ENCODE measurements at places on chromosomes 11 and 22.

- peak; percentile 30 for DNase-seq
Measured at GRCh38 chr11:107821199-107821927, 37.2 kb downstream of the SLC35F2 start.

GRCh38 chr11:67267188-67268080 lies 1.2 kb downstream of the GRK2 start:
- no peak for DNase-seq

DNA sequence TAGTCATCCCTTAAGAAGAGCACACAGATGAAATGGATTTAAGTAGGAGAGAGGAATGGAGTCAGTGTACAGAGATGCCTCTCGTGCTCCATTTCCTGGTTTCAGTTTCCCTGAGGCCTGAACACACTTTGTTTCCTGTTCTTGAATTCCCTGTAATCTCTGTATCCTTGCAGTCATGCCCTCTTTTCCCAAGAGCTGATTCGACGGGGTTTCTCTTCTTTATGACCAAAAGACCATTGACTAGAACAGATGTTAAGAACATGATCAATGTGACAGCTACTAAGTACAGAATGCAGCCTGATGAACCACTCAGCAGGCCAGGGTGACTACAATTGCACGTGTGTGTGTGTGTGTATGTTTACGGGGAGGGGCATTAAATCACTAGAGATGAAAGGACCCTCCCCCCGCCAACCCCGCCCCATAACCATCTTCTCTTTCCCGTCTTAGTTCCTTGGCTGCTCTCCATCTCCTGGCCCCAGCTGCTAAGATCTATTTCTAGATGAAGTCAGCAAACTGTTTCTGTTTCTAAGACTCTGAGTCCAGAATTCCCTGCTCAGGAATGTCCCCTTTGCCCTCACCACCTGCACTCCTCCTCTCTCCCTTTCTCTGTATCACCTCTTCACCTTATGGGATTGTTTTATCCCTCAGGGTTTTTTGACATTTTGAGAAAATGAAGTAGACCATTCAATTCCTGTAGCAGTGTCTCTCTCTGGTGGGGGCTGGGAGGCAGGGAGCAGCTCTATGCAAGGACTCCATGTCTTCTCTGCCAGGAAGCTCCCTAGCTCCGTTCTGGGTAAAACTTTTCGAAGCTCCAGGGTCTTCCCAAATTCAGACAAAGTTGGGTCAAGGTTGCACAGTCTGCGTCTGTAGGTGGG lies 26.0 kb downstream of the SLC22A6 start:
- DNase-seq, result peak; percentile 46

DNA sequence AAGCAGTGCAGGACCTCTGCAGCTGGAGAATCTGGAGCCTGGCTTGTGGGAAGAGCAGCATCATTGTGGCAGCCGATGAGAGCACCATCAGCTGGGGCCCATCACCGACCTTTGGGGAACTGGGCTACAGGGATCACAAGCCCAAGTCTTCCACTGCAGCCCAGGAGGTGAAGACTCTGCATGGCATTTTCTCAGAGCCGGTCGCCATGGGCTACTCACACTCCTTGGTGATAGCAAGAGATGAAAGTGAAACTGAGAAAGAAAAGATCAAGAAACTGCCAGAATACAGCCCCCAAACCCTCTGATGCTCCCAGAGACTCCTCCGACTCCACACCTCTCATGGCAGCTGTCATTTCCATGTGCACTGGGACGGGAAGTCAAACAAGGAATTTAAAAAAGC lies 35.6 kb downstream of the ASRGL1 start:
- DNase-seq, result no peak

GRCh38 chr22:31604137-31604705 lies 57.8 kb downstream of the PISD start:
- DNase-seq, result no peak

DNA sequence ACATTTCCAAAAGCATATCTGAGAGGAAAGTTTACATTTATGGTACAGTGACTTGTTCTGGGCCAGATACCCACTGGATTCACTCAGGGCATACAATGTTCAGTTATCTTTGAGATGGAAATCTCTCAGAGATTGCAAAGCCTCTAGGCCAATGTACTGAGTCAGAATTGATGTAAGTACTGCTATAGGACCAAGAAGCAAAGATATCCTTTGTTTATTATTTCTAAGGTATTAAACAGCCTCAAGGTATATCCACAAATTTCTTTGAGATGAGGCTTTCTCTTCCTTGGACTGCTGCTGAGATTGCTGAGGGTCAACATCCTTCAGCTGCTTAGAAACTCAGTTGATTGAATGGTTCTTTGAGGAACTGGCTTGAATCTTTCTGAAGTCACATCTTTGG lies 484.0 kb downstream of the METTL15 start:
- no peak for DNase-seq

DNA sequence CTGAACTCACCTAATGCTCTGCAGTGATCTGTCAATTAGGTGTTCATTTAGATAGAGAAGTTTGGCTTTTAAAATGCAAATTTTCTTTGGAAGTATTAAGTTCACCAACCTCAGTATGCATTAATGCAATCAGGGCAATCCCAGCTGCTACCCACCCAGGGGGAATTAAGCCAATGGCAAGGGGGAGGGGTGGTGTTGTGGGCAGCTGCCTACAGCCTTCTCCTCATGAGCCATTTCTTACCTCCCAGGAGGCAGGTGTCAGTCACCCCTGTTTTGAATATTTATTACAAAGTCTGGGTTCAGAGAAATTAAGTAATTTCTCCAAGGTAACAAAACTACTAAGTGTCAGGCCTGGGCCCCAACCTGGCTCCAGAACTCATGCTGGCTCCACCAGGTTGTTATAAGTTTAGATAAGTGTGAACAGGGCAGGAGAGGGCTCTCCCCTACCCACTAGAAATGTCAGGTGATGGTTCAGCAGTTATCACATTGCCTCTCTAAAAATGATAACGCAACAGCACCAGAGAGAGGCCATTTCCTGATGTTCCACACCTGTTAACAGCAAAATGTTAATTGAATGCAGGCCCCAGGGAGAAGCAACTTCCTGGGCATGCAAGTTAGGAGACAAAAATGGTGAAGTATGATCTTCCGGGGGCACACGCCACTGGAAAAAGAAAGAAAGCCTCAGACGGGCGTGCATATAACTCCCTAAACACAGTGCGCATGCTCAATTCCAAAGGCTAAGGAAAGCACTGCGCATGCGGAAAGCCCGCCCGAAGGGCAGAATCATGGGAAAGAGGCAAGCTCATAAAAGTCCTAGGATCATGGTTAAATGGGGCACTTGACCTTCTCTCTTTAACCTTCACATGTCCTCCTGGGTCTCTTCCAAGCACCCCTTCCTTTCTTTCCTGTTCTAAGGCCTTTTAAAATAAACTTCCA lies 35.4 kb upstream of the GNAZ start:
- DNase-seq, result no peak

GRCh38 chr11:44300844-44301563 lies 8.9 kb downstream of the ALX4 start:
- DNase-seq, result peak; percentile 68

DNA sequence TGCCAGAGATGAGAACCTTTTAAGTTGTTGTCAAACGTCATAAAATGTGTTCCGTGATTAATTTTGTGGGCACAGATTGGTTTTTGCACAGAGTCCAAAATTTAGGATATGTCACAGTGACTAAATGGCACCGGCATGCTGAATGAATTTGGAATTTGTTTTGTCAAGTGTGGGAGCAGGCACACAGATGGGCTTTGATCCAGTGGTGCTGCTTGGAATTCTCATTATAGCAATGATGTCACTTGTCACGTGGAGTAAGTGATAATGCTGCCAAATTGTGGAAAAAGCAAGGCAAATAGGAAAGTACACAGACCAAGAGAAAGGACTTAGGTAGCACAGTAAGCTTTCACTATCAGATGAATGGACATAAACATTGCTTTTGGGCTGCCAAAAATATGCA lies 8.0 kb upstream of the LIN7C start:
- DNase-seq, result peak; percentile 89

GRCh38 chr11:44658506-44658850 lies 68.3 kb upstream of the TSPAN18 start:
- peak; percentile 24 for DNase-seq

- DNase-seq, result peak; percentile 33
Measured at GRCh38 chr22:30202531-30203006, 44.0 kb downstream of the LIF start.

DNA sequence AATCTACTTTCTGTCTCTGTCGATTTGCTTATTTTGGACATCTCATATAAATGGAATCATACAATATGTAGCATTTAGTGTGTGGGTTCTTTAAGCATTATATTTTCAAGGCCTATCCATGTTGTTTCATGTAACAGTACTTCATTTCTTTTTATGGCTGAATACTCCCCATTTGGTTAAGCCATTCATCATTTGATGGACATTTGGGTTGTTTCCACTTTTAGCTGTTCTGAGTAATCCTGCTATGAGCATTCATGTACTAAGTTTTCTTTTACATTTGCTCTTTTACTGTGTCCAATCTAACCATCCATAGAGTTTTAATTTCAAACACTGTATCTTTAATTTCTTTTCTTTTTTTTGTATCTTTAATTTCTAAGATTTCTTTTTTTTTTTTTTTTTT lies 55.6 kb upstream of the SPTBN2 start:
- DNase-seq, result no peak

GRCh38 chr11:64742889-64743590 lies 902 bp downstream of the RASGRP2 start:
- DNase-seq, result peak; percentile 90

DNA sequence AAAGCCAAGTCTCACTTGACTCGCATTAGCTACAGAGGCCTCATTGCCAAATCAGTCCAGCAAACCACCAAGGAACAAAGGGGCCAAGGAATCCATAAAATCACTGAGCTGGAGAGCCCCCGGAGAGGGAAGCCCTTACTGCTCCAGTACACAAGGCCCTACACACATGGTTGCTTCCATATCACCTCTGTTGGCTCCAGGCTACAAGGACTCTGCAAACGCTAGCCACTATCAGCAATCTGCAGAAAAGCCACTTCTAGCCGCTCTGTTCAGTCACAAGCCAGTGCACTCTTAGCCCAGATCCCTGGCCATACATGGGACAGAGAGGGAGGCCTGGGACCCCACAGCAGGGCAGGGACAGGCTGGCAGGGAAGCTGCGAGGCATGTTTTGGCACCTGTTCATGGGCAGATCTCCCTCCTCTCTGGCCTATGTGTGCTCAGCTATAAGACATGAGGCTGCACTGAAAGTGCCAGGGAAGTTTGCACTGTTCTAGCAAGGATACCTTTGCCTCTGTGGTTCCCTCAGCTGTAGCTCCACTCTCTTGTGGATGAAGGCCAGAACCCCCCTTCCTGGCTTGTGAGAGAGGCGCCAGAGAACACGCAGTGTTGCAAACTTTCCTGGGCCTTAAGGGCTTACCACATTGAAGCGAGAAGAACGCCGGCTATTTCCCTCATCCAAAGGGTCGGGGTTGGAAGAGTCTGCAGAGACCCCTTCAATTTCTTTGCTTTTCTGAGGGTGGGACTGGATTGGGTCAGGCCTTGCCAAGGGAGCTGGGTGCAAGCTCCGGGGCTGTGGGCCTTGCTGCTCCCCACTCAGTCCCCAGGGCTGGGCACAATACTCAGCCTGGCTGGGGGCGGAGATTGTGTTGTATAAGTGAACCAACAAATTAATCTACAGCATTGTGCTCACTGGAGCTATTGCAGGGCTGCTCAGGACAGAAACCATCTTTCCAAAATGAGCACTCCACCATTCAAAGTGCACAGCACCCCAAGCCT lies 108.7 kb upstream of the PITPNB start:
- no peak for DNase-seq

DNA sequence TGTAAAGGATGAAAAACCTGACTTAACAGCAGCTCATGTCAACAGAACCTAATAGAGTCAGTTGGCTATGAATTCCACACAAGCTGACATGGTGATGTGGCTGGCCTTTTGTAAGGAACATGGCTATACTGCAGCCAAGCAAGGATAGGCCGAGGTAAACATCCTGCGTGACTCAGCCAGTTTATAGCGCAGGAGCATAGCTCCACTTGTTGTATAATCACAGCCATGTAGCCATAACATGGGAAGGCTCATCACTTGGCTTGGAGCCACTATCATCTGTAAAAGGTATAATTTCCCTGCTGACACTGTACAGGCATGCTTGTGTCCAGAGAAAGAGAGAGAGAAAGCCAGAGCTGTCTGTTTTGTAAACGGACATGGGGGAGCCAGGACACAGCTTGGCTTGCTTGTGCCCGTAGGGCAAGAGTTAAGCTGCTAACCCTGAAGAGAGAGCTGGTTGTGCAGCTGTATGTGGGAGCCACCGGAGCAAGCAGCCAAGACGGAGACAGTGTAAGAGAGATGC lies 104.4 kb upstream of the PLET1 start:
- peak; percentile 62 for DNase-seq

- DNase-seq, result peak; percentile 76
Measured at GRCh38 chr11:46279126-46280099, 2.0 kb downstream of the CREB3L1 start.

GRCh38 chr11:125390946-125391345 lies 105.1 kb downstream of the FEZ1 start:
- peak; percentile 74 for DNase-seq

GRCh38 chr11:27353593-27354358 lies 9.2 kb downstream of the CCDC34 start:
- peak; percentile 18 for DNase-seq

DNA sequence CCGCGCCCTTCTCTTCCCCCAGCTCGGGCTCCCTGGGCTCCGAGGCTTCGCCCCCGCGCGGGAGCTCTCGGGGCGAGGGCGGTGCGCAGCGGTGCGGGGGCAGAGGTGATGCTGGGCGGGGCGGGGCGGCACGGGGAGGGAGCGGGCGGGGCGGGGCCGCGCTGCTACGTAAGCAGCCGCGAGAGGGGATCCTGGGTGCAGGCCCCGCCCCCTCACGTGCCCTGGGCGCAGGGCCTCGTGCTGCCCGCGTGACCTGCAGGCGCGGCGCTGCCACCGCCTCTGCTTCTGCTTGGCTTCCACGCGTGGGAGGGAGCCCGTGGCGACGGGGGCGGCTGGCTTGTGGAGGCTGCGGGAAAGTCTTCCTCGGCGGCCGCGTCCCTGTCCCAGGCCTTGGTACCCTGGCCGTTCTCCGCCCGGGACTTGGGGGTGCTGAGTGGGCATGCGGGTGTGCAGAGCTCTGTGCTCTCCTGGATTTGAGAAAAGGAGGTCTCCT lies 132.6 kb upstream of the HSD17B12 start:
- peak; percentile 15 for DNase-seq

GRCh38 chr22:32985899-32986765 lies 72.0 kb downstream of the SYN3 start:
- peak; percentile 86 for DNase-seq

DNA sequence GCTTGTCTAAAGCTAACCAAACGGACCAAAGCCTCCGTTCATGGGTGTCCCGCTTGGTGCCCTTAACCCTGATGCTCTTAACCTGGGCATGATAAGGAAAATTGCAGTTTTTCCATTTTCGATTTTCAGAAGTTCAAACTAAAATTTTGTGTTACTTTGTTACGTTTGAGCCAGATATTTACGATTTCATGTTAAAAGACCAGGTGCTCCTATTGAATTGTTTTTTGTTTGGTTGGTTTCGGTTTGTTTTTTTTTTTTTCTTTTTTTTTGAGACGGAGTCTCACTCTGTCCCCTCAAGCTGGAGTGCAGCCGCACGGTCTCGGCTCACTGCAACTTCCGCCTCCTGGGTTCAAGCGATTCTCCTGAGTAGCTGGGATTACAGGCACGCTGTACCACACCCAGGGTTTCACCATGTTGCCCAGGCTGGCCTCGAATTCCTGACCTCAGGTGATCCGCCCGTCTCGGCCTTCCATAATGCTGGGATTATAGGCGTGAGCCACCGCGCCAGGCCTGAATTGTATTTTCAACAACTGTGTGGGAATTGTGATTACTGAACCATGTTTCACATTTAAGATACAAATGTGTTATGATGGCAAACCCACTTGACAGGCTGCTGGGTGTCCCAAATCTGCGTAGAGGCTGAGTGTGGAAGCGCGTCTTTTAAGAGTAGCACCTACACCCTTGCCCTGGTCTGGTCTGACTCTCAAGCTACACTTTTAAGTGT lies 864 bp upstream of the USP28 start:
- no peak for DNase-seq
